ENCODE measurements at places on chromosomes 5 and 9. TPM values are rescaled to one million over a fixed set of nuclear protein-coding genes. Genes with fewer than 3 reads are reported as not detected.

DBH gene
- 0.59 TPM for total RNA-seq

GRCh38 chr9:114093031-114093471 is 6.0 kb downstream of the KIF12 start:
- DNase-seq: no peak

- no peak for DNase-seq
Observed at GRCh38 chr9:95993337-95993736, 117.8 kb downstream of the ERCC6L2 start.

INSL4 gene
- not detected for total RNA-seq

DNA sequence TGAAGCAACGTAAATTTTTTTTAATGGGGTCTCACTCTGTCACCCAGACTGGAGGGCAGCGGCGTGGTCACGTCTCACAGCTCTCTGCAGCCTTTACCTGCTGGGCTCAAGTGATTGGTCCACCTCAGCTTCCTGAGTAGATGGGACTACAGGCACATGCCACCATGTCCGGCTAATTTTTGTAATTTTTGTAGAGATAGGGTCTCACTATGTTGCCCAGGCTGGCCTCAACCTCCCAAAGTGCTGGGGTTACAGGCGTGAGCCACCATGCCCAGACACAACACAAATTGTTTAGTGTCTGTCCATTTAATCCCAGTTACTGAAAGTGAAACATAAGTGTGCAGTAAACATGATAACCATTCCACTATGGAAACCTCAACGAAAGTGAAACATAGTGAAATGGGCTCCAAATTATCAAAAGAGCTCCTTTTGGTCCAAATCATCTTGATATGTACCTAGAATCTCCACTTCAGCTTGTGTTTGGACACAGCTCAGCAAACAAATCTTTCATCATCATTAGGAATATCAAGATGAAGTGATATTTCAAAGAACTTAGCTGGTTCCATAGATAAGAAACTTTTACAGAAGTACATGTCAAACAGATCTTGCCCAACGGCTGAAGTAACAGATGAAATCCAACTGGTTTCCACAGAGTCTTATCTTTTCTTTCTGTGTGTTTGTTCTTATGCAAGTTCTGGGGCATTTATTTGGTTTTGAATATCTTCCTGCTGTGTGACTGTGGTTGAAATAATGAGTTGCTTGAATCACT is 41.2 kb upstream of the PLPP1 start:
- no peak for DNase-seq

- no peak for DNase-seq
Observed at GRCh38 chr9:14633906-14634565, 59.2 kb downstream of the ZDHHC21 start.
